ENCODE measurements at places on chromosomes 16 and 17.
A peak's percentile ranks its signal among the peaks of the same experiment; 100 is the strongest.

DNA sequence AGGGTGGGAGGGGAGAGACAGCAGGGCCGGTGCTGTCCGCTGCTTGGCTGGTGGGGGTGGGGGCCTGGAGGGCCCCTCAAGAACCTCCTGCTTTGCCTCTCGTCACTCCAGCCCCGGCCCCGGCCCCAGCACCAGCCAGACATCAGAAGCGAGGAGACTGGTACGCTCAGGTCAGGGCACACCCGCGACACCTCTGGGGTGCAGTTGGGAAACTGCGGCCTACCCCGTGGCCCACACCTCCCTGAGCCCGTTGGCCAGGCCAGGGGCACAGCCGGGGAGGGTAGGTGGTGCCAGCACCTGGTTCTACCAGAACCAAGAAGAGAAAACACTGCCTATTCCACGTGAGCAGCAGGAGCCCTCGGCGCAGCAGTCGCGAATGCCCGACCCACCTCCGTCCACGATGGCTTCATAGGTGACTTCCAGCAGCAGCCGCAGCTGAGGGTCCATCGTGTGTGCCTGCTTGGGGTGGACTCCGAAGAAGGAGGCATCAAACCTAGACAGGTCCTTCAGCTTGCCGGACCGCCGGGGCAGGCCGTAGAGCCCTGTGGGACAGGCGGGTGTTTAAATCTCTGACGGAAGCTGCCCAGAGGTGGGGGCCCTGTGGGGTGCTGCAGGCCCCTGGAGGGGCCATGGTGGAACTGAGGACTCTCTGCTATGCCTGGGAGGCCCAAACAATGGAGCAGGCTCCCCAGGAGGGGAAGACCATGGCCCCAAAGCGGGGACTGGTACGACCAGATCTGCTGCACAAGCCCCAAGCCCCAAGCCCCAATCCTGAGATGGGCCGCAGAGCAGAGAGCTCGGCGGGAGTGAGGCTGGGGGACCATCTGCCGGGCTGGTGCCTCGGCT, 2.9 kb downstream of the FASN start:
- no peak for DNase-seq

- DNase-seq: no peak
Observed at GRCh38 chr17:34349751-34350150, 6.5 kb upstream of the CCL13 start.

- no peak for DNase-seq
Observed at GRCh38 chr17:76660656-76661042, 17.1 kb upstream of the ST6GALNAC1 start.

- DNase-seq: peak; percentile 29
Observed at GRCh38 chr16:10579965-10580882, at the start of gene EMP2. TSS of gene EMP2 (minus strand) at chr16:10580598. CDS start at chr16:10547617, 32,981 bp downstream.

GRCh38 chr17:70327279-70327678, 157.9 kb downstream of the KCNJ2 start:
- no peak for DNase-seq

GRCh38 chr16:77116856-77117255, 74.1 kb upstream of the MON1B start:
- DNase-seq: no peak

GRCh38 chr17:39845052-39845846, 18.9 kb downstream of the IKZF3 start:
- no peak for DNase-seq

- DNase-seq: no peak
Observed at GRCh38 chr17:40364121-40364861, at the start of gene GJD3. TSS of gene GJD3 (minus strand) at chr17:40364737. CDS start at chr17:40363815, 922 bp downstream.

GRCh38 chr16:85435286-85435685, 177.8 kb upstream of the GSE1 start:
- no peak for DNase-seq

DNA sequence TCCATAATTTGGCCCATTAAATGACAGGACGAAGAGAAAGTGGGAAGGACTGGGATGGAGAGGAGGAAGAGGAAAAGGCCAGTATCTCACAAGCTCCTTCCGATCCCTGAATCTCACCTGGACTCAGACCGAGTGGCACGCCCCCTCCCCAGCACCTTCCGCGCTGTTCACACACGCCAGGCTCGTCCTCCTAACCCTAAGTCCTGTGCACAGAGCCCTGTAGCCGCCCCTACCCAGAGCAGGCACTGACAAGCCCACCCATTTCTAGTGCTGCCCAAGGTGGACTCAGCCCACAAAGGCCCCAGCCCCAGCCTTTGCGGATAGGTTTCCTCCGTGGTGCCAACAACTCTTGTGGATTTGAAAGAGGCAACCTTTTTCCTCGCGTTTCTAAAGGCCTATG, 9.2 kb downstream of the HS3ST3B1 start:
- no peak for DNase-seq

DNA sequence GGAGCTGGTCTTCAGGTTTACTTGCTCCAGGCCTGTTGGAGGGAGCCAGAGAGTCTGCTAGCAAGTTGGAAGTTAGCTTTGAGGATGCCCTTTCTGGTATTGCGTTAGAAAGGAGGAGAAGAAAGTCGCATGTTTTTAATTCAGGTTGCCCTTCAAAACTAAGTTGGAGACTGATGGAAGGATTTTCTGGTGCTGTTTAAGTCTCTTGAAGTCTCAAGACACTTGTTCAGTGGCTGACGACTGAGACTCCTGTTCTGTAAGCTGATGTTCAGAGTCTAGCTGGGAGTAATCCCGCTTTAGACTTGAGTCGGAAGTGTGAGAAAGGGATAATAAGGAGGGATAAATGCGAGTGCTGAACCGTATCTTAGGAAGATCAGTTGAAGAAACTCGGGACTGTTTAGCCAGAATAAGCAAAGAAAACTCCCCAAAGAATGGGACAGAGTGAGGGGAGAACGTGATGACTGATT, 740 bp downstream of the AATF start:
- DNase-seq: no peak

GRCh38 chr16:76278980-76279379, 1.8 kb downstream of the CNTNAP4 start:
- no peak for DNase-seq

All from GM04504 (cell line).